ENCODE measurements at places on chromosomes 1 and 21. TPM values are rescaled to one million over a fixed set of nuclear protein-coding genes. Genes with fewer than 3 reads are reported as not detected.

GRCh38 chr1:241647658-241648057 lies 4.4 kb upstream of the WDR64 start:
- H3K36me3 ChIP-seq: no peaks in the 10 kb centered on the region
- no peak for DNase-seq
- no peak overlapping the region for H3K27ac ChIP-seq
- no peak overlapping the region for H3K4me3 ChIP-seq

- no peaks in the 10 kb centered on the region for H3K36me3 ChIP-seq
- H3K4me1 ChIP-seq: peaks cover 9% of the 10 kb centered on the region
- no peak overlapping the region for H3K27ac ChIP-seq
- no peak overlapping the region for H3K4me3 ChIP-seq
These were observed 2.4 kb upstream of the TARS2 start for GRCh38 chr1:150484861-150485260.

Gene C1orf210
- total RNA-seq: not detected

DNA sequence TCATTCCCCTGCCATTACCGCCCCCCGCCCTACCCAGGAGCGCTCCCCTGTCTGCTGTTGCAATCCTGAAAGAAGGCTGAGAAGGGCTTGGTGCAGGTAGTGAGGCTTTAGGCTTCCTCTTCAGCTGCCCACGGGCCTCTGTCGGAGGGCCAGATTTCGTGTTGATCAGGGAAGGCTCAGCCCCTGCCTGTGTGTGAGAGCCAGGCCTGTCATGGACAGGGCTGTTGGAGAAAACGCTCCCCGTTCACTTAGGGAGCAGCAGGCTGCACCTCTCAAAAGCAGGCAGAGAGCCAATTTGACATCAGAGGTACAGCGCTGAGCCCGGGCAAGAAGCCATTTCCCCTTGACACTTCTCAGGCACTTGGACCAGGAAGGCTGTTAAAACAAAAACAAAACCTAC lies 19.0 kb downstream of the TEX35 start:
- no peak for DNase-seq
- no peak overlapping the region for H3K4me3 ChIP-seq
- peaks cover 4% of the 10 kb centered on the region for H3K4me1 ChIP-seq
- H3K27ac ChIP-seq: no peak overlapping the region
- H3K36me3 ChIP-seq: no peaks in the 10 kb centered on the region

- H3K4me1 ChIP-seq: no peaks in the 10 kb centered on the region
- H3K36me3 ChIP-seq: no peaks in the 10 kb centered on the region
- no peaks in the 10 kb centered on the region for H3K27me3 ChIP-seq
These were observed 284.4 kb downstream of the SETD4 start for GRCh38 chr21:35775778-35776544.
